ENCODE measurements at places on chromosomes 6 and 20. TPM values are rescaled to one million over a fixed set of nuclear protein-coding genes. Genes with fewer than 3 reads are reported as not detected.

GRCh38 chr6:17714879-17715851 lies 8.4 kb upstream of the NUP153 start:
- no peaks in the 10 kb centered on the region for H3K27me3 ChIP-seq
- no peaks in the 10 kb centered on the region for H3K36me3 ChIP-seq
- DNase-seq = peak; percentile 40
- H3K4me1 ChIP-seq = peaks cover 9% of the 10 kb centered on the region
- H3K27ac ChIP-seq = peak overlapping the region; percentile 27
- no peak overlapping the region for H3K4me3 ChIP-seq

GRCh38 chr6:154397491-154398195 lies 41.0 kb upstream of the IPCEF1 start:
- H3K4me3 ChIP-seq = no peak overlapping the region
- DNase-seq = no peak
- peaks cover 11% of the 10 kb centered on the region for H3K36me3 ChIP-seq
- no peaks in the 10 kb centered on the region for H3K27me3 ChIP-seq

DNA sequence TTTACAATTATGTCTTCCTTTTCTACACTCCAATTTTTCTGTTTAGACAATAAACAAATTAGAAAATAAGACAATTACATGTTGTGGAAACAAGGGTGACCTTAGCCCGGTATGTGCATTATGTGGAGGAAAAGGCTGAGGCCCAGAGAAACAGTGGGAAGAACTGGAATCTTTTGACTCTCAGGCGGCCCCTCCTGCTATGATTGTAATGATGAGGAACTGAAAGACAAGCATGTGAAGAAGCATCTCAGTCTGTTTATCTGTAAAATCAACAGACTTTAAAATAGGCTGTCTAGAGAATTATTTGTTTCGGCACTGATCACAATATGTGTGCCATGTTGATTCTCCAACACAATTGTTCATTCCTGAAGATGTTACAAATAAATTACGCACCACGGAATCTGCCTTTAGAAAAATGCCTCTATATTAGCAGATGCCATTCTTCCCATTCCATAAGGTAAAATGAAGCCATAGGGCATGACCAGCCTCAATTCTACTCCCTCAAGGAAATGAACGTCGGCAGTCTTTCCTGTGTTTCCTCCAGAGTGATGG lies 1201.6 kb upstream of the CITED2 start:
- H3K27ac ChIP-seq = no peak overlapping the region
- no peaks in the 10 kb centered on the region for H3K27me3 ChIP-seq
- H3K36me3 ChIP-seq = no peaks in the 10 kb centered on the region
- H3K4me1 ChIP-seq = no peaks in the 10 kb centered on the region

- no peaks in the 10 kb centered on the region for H3K27me3 ChIP-seq
- DNase-seq = peak; percentile 34
- H3K4me3 ChIP-seq = no peak overlapping the region
- H3K4me1 ChIP-seq = 0 out of 2 replicates have a peak, but pooled peaks cover 4% of the 10 kb centered on the region
- no peak overlapping the region for H3K27ac ChIP-seq
- H3K36me3 ChIP-seq = no peaks in the 10 kb centered on the region
Measured at GRCh38 chr6:14975471-14975817, 270.4 kb upstream of the JARID2 start.

GRCh38 chr6:149363154-149363553 lies 36.9 kb upstream of the SUMO4 start:
- peaks cover 10% of the 10 kb centered on the region for H3K4me1 ChIP-seq
- H3K27me3 ChIP-seq = no peaks in the 10 kb centered on the region
- H3K27ac ChIP-seq = no peak overlapping the region

- peaks cover under 1% of the 10 kb centered on the region for H3K4me1 ChIP-seq
- H3K27ac ChIP-seq = no peak overlapping the region
- H3K27me3 ChIP-seq = no peaks in the 10 kb centered on the region
- no peak overlapping the region for H3K4me3 ChIP-seq
Measured at GRCh38 chr6:163857421-163857820, 442.9 kb downstream of the QKI start.

- no peaks in the 10 kb centered on the region for H3K36me3 ChIP-seq
- peak within 1 kb of the TSS; percentile 38 for H3K4me3 ChIP-seq
- DNase-seq = peak; percentile 34
- H3K27me3 ChIP-seq = peaks cover 49% of the 10 kb centered on the region
- peaks cover 7% of the 10 kb centered on the region for H3K4me1 ChIP-seq
Measured at GRCh38 chr6:150142670-150143515, at the start of gene PPP1R14C. Gene PPP1R14C, plus strand, starts transcription at chr6:150143044. Its CDS starts 149 bp downstream, at chr6:150143193.

DNA sequence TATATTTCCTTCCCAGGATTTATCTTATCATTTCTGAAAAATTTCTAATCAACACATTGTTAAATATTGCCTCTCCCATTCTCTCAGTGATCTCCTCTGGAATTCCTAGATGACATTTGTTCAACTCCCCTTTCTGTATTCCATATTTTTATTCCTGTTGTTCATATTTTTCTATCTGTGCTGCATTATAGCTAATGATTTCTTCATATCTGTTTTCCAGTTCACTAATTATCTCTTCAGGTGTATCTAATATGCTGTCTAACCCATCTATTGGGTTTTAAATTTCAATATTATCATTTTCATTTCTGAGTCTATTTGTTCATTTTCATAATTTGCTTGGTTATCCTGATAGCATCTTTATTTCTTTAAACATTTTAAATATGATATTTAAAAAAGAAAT lies 141.9 kb downstream of the GRM4 start:
- DNase-seq = no peak
- H3K4me1 ChIP-seq = peaks cover 5% of the 10 kb centered on the region
- no peaks in the 10 kb centered on the region for H3K36me3 ChIP-seq
- H3K27me3 ChIP-seq = no peaks in the 10 kb centered on the region

- no peaks in the 10 kb centered on the region for H3K36me3 ChIP-seq
- H3K4me3 ChIP-seq = no peak overlapping the region
- no peak overlapping the region for H3K27ac ChIP-seq
- no peaks in the 10 kb centered on the region for H3K27me3 ChIP-seq
- H3K4me1 ChIP-seq = peaks cover 16% of the 10 kb centered on the region
Measured at GRCh38 chr6:2881423-2881822, 21.7 kb downstream of the SERPINB9 start.

DNA sequence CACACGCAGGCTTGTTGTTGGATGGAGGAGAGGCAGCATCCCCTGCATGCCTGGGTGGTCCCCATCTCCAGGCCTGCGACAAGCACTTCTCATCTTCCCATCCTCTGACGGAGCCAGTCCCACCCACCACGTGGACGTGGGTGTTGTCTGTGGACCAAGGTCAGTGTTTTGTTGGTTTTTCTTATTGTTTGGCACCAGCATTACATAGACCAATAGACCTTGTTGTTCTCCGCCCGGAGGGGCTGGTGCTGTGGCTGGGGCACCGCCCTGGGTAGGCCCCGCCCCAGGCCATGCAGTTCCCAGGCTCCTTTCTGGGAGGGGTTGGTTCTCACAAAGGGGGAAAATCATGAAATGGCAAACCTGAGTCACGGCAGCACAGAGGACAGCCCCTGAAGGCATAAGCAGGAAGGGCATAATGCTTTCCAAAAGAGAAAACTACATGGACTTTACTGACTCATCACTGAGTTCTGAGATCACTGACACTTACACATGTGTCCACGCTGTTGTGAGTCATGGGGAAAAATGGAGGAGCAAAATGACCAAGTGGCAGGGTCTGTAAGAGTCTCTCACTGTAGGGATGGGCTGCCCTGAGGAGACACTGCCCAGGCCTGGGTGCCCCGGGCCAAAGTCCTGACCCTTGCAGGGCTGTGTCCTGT lies 90.8 kb downstream of the THBS2 start:
- H3K36me3 ChIP-seq = no peaks in the 10 kb centered on the region
- no peaks in the 10 kb centered on the region for H3K27me3 ChIP-seq
- peak; percentile 35 for DNase-seq
- no peak overlapping the region for H3K27ac ChIP-seq
- H3K4me3 ChIP-seq = no peak overlapping the region

- H3K27ac ChIP-seq = no peak overlapping the region
- H3K4me3 ChIP-seq = no peak overlapping the region
- no peak for DNase-seq
- no peaks in the 10 kb centered on the region for H3K27me3 ChIP-seq
- no peaks in the 10 kb centered on the region for H3K4me1 ChIP-seq
- no peaks in the 10 kb centered on the region for H3K36me3 ChIP-seq
Measured at GRCh38 chr6:74749211-74750147, 456.4 kb downstream of the COL12A1 start.

DNA sequence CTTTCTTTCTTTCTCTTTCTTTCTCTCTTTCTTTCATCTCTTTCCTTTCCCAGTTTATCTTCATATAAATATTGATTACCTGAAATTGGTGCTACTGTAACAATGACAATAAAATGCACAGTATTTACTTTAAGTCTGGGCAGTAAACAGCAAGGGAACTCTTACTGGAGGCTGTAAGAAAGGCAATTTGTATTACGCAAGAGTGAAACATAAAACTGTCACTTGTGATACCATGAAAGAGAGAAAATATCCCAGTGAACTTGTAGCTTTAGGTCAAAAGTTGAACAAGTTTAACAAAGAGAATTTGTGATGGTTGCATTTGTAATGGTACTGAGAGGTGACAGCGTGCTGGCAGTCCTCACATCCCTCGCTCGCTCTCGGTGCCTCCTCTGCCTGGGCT lies 80.0 kb downstream of the EYS start:
- H3K27ac ChIP-seq = no peak overlapping the region
- no peaks in the 10 kb centered on the region for H3K36me3 ChIP-seq
- no peaks in the 10 kb centered on the region for H3K4me1 ChIP-seq
- DNase-seq = no peak

GRCh38 chr6:24340998-24341938 lies 16.6 kb downstream of the DCDC2 start:
- no peaks in the 10 kb centered on the region for H3K27me3 ChIP-seq
- no peaks in the 10 kb centered on the region for H3K36me3 ChIP-seq
- no peak for DNase-seq
- H3K27ac ChIP-seq = no peak overlapping the region
- H3K4me1 ChIP-seq = no peaks in the 10 kb centered on the region

GRCh38 chr6:77561768-77562314 lies 91.0 kb upstream of the MEI4 start:
- peak; percentile 86 for DNase-seq
- H3K4me3 ChIP-seq = no peak overlapping the region
- no peaks in the 10 kb centered on the region for H3K27me3 ChIP-seq
- no peaks in the 10 kb centered on the region for H3K36me3 ChIP-seq
- H3K27ac ChIP-seq = no peak overlapping the region

The CNR1 gene
- total RNA-seq = 9.3 TPM

The SCRT2 gene
- not detected for total RNA-seq

The CALHM4 gene
- not detected for total RNA-seq

Data from SJCRH30 (cell line).